Activated CD4-positive, alpha-beta T cell treated with anti-CD3 and anti-CD28 coated beads for 48 hours (primary cell): ENCODE measurements at places on chromosomes 12 and 14.

DNA sequence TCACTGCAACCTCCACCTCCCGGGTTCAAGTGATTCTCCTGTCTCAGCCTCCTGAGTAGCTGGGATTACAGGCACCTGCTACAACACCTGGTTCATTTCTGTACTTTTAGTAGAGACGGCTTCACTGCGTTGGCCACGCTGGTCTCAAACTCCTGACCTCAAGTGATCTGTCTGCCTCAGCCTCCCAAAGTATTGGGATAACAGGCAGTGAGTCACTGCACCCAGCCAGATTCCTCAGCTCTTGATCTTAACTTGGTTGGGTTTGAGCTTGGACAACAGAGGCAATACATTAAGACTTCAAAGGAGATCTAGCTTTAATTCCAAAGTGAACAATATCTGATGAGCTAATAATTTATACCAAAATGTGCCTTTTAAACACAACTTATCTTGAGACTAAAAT is 5.6 kb downstream of the DAZAP2 start:
- DNase-seq, result no peak

DNA sequence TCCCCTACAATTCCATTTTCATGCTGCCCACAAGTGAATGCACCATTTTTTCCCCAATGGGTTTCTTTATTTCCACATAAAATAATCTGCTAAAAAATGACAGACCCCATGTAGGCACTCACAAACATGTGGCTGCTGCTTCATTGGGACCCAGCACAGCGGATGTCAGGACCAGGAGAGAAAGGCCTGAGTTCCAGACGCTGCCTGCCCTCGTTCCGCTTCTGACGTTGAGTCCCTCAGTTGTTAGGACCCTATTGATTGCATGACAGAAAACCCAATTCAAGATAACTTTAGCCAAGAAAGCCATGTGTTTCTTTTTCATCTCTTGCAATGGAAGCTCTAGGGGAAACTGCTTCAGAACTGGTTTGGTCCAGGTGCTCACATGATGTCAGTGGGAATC is 34.6 kb downstream of the ADGRD1 start:
- no peak for DNase-seq

DNA sequence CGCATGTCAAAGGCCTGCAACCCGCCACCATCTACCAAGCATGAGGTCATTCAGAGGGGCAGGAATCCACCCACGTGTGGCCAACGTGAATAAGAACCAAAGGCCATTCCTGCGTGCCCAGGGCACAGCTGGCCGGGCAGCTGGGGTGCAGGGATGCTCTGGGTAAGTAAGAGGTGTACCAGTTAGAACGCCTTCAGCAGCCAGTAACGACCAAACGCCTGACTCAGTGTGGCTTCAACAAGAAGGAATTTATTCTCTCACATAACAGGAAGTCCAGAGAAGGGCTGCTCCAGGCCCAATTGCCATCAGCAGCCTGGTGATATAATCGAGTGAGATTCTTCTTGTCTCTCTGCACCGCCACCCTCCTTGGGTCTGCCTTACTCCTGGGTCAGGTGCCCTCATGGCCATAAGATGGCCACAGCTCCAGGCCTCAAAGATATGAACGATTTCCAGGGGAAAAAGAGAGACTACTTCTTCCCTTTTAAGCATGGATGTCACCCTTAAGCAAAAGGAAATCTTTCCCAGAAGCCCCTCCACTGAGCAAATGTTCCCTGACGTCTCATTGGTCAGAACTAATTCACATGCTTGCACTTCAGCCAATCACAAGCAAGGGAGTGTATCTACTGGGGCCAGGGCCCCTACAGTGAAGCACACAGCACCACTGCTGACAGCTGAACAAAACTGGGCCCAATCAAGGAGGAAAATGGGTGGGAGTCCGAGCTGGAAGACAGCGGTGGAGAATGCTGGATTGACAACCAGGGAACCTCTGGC is 7.3 kb downstream of the TTC7B start:
- no peak for DNase-seq

DNA sequence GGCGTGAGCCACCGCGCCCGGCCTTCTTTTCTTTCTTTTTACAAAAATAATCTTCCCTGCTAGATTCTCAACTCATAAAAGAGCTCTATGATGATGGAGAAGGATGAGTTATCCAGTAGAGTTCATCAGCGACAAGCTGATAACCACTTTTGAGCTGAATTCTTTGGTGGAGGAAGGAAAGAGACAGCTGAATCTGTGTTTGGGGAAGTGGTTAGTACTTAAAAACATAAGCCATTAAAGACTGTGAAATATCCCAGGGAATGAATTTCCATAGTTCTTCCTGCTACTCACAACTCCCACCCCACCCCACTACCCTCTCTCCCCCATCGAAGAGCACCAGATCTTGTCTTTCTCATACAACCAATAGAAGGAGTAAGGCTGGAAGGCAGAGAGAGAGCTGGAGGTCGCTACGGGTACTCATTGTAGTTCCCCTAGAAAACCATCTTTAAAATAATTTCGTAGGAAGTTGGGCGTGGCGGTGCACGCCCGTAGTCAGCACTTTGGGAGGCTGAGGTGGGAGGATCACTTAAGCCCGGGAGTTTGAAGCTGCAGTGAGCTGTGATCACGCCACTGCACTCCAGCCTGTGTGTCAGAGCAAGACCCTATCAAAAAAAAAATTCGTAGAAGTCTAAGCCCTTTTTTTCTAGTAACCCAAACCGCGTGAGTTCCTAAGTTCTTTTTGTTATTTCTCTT is 647 bp upstream of the ESPL1 start:
- peak; percentile 60 for DNase-seq

DNA sequence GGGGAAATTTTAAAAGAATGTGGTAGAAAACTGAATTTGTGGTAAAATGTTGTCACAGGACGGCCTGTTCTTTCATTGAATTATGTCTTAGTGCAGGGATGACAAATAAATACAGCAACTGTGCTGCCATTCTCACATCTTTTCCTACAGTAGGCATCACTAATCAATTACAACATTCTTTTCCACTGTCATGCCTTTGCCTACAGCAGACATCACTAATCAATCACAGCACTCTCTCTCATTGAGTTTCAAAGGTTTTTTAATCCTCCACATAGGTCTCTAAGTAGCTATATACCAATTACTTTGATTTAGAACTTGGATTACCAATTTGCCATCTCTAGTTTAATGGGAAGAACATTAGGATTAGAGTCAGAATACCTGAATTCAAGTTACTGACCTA is 30.1 kb downstream of the NTF3 start:
- DNase-seq, result no peak

GRCh38 chr14:46574978-46575375 is 76.6 kb downstream of the RPL10L start:
- no peak for DNase-seq

- DNase-seq, result no peak
These were observed 176.5 kb downstream of the ZFP36L1 start for GRCh38 chr14:68616221-68616902.

DNA sequence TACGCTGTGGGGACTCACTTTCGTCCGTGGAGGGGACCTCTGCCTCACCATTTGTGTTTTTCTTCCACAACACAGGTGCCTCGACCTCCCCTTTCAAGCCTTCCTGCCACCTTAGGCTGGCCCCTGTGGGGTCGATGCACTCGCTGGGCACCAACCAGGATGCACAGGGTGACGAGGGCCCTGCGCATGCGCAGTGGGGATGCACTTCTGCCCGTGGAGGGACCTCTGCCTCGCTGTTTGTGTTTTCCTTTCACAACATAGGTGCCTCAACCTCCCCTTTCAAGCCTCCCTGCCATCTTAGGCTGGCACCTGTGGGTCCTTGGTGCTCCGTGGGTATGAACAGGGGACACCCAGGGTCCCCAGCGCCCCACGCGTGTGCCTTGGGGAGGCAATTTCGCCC is 356.8 kb downstream of the ALG10 start:
- no peak for DNase-seq

- no peak for DNase-seq
These were observed 52.7 kb downstream of the PPM1A start for GRCh38 chr14:60301685-60302084.

DNA sequence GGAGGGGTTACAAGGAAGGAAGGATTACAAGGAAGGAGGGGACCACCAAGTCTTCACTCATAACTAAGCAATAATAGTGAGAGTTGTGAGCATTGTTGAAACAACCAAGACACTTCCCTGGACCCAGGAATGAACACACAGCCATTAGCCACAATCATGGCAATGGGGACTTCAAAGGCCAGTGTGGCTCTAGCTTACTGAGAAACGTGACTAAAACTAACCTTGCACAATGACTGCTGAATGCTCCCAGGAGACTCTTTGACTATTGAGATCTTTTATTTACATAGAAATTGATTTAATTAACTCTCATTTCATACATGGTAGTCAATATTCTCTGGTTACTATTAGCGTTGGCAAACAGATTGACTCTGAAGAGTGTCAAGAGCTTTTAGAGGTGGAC is 263.0 kb upstream of the SOX5 start:
- no peak for DNase-seq

- DNase-seq, result peak; percentile 48
These were observed 498 bp downstream of the GMFB start for GRCh38 chr14:54488318-54488645.

- DNase-seq, result no peak
These were observed 163.6 kb upstream of the PLEKHG7 start for GRCh38 chr12:92539110-92539749.

GRCh38 chr12:122226366-122227125 is 694 bp upstream of the DIABLO start:
- DNase-seq, result peak; percentile 12

GRCh38 chr14:37708481-37708880 is 113.1 kb downstream of the TTC6 start:
- DNase-seq, result no peak

DNA sequence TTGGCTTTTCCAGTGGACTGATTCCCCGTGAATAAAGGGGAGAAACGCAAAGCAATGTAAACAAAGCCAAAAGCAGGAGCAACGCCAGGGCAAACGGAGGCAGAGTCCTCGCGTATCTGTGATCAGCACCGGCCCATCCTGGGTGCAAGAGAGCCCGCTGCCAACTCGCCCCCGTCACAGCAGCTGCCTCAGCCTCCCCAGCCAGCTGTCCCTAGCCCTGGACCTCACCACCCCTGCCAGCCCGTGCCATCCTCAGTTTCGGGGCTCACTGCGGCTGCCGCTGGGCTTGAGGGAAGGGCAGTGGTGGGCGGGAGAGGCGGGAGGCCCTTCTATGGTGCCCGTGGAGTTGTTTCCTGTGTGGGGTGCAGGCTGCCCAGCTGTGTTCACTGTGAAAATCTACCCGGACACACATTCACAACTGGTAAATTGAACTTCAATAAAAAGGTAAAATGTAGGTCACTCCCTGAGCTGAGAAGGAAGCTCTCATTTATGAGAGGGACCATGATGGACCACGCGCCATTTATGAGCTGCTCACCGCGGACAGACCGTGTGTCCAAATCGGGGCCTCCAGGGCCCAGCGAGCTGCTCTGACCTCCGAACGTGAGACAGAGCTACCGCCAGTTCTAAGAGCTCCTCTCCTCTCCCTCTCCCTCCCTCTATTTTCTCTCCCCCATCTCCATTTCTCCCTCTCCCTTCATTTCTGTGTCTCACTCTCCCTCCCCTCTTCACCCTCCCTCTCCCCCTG is 330.5 kb upstream of the SFSWAP start:
- DNase-seq, result no peak

DNA sequence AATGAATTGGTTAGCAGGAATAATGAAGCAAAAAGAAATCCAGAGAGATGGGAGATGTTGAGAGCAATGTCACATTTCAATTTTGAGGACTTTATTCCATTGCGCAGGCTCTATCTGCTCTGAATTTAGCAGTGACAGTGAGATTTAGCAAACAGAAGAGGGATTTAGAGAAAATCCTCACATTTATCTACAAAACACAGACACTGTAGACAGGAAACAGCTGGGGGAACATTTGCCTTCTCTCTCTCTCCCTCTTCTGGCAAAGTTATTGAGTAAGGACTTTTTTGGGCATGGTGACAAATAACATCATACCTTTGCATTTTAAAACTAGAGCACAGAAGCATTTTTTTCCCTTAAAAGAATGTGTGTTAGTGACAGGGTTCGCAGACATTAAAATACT is at the start of gene IGF1:
Gene IGF1, minus strand, starts transcription at position 158 of the 400 bp plus-strand sequence. CDS start 182 bp downstream, outside the sequence.
- no peak for DNase-seq

- DNase-seq, result no peak
These were observed 181.8 kb downstream of the GRIN2B start for GRCh38 chr12:13799574-13799973.

GRCh38 chr12:53659571-53659981 is 16.3 kb downstream of the ATP5MC2 start:
- no peak for DNase-seq

- no peak for DNase-seq
These were observed 838.3 kb upstream of the NOVA1 start for GRCh38 chr14:27435923-27436670.

- DNase-seq, result no peak
These were observed 110.7 kb downstream of the NCOR2 start for GRCh38 chr12:124456652-124457152.

- DNase-seq, result no peak
These were observed 2.3 kb downstream of the GLI1 start for GRCh38 chr12:57461917-57462250.

DNA sequence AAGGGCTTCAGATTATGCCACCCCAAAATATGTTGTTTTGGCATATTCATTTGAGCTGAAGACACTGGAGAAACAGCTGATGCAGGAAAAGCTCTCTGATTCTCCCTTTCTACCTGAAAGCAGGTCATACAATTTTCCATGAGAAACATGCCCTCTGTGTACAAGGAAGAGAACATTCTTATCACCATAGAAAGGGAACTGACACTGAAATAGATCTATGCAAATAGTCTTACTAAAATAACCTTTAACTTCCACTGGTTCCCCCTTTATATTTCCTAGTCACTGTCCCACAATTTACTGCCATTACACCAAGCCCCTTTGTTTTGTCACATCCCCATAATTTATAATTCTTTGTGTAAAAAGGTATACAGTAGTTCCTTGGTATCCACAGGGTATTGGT is 9.6 kb upstream of the PHC1 start:
- no peak for DNase-seq

GRCh38 chr12:82486524-82487235 is 128.4 kb downstream of the METTL25 start:
- DNase-seq, result no peak

GRCh38 chr12:113470871-113471618 is 626 bp downstream of the LHX5 start:
- no peak for DNase-seq

GRCh38 chr14:71311061-71311460 is 403.8 kb downstream of the PCNX1 start:
- DNase-seq, result no peak

GRCh38 chr12:132858718-132859266 is 28.6 kb downstream of the CHFR start:
- no peak for DNase-seq

- no peak for DNase-seq
These were observed 104.5 kb upstream of the FRMD6 start for GRCh38 chr14:51547260-51547659.

GRCh38 chr12:132123970-132124765 is 20.0 kb downstream of the DDX51 start:
- DNase-seq, result no peak

- DNase-seq, result peak; percentile 31
These were observed 39.8 kb downstream of the GRIN2B start for GRCh38 chr12:13941258-13942249.

- no peak for DNase-seq
These were observed 37.0 kb upstream of the STXBP6 start for GRCh38 chr14:25086821-25087396.
